HS-27A (cell line): ENCODE measurements at places on chromosomes 5 and 9.

DNA sequence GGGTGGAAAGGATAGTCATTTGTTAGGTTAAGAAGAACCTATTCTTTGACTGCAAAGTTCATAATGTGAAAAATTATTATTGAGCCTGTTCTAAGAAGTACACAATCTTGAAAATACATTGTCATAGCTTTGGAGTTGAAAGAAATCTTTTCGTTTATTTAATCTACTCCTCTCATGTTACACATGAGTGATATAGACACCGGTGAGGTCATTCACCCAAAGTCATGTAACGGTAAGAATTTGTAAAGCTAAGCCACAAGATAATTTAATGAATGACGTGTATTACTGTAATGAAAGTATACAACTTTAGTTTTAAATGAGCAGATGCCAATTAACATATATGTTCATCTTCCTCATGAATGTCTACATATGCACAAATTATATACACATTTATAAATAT, 284.1 kb upstream of the PDE4D start:
- no peak for DNase-seq

DNA sequence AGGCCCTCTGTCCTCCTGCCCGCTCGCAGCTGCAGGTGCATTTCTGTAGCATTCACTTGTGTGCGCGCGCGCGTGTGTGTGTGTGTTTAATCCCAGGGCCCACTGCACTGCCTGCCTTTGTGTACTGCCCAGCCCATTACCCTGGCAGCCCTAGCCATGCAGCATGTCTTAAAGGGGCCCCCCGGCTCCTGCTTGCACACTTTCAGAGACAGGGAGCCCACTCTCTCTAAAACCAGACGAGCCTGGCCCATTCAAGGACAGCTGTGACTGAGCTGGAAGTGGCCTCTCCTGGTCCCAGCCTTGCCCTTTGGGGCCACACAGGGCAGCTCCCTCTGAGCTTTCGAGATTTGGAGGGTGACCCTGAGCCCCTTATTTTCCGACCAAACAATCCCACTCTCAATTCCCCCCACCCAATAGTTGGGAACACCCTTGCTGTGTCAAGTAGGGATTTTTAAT, 98.9 kb downstream of the DAB2IP start:
- DNase-seq: no peak

DNA sequence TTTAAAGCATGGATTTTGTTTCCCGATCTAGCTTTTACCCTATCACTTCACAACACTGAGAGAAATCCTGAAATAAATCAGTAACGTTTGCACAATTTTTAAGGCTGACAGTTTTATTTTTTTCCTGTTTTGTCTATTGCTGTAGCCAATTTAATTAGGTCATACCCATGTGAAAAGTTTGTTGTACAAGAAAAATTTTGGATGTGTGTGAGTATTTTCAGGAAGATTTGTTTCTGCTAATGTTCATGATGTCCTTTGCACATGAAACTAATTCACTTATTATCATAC, 237.8 kb downstream of the ARRDC3 start:
- no peak for DNase-seq

DNA sequence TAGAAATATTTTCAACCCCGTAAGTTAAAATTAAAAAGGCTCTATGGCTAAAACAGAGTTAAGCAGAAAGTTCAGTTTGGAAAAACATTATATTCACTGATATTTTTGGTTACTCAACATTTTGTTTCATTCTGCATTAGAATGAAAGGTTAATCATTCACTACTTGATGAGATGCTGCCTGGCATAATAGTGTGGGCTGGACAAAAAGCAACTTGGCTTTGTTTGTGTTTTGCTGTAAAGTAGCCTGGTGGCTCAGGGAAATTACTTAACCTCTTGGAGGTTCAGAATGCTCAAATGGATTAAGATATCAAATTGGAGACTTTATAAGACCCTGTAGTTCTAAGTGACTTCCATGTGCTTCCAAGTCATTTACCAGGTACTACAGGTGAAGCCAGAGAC, 367.4 kb upstream of the TRPC7 start:
- no peak for DNase-seq

DNA sequence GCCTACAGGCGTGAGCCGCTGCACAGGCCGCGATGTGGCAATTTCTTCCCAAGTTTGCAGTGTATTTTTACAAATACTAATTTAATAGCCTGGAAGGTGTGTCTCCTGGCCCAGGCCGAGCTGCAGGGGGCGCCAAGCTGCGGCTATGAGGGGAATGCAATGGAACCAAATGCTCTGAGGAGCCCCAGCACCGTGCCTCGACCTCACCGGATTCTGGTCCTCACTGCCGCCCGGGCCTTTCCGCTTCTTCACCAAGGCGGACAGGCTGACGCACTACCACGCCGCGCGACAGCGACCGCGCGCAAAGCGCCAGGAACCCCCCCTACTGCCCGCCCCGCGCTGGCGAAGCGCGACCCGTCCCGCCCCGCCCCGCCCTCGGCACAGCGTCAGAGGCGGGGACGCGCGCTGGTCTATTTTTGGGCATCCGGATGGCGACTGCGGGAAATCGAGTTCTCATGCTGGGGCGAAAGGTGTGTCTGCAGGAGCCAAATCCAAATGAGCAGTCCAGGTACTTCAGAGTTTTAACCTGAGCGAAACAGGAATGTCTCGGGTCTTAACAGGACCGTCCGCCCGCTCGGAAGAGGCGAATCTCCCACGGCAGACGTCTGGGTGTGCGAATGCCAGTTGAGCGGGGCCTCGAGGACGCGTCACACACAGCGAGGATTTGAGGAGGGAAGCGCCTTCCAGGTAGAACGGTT, 31.7 kb upstream of the PRXL2C start:
- no peak for DNase-seq

DNA sequence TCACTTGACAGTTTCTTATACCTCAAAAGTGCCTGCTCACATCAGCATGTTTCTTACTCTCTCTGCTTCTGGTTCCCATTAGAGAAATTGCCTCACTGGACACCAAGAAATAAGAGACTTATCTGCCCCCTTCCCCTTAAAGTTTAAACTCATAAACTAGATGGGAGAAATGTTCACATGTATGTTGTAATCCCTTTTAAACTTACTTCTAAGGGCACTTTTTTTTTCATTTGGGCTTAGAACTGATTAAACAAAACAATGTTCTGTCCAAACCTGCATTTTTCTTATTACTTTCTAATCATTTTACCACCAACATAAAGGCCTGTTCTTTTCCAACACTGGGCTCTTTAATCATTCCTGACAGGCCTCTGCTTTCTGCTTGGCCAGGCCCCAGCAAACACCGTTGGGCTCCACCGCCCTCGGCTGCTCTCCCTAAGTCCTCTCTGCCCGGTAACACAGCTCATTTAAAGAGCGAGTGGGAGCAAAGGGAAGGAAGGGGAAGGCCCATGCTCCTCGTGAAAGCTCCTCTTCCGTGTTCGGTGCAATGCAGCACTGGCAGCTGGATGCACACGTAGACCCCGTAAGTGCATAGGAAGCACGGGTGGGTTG, 53.4 kb downstream of the ROR2 start:
- DNase-seq: no peak

DNA sequence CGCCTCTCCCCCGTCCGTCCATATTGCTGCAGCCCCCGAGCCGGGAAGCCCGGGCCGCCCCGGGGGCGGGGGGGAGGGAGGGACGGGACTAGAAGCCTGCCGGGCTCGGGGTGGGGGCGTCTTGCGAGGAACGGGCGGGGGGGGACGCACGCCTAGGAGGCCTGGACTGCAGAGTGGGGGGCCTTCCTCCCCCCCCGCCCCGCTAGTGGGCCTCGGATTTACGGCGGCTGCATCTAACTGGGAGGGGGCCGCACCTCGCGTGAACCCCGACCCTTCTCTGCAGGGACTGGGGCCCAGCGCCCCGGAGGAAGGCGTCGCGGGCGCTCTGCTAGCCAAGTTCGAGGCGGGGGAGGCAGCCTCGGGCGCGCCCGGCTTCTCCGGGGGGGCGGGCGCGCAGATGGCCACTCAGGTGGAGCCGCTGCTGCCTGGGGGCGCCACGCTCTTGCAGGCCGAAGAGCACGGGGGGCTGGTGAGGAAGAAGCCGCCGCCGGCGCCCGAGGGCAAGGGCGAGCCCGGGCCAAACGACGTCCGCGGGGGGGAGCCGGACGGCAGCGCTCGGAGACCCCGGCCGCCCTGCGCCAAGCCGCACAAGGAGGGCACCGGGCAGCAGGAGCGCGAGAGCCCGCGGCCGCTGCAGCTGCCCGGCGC, at the start of gene LARP1:
Gene LARP1, plus strand, starts transcription at position 17 of the 648 bp plus-strand sequence. Its CDS starts 381 bp downstream, at position 398.
- DNase-seq: no peak

DNA sequence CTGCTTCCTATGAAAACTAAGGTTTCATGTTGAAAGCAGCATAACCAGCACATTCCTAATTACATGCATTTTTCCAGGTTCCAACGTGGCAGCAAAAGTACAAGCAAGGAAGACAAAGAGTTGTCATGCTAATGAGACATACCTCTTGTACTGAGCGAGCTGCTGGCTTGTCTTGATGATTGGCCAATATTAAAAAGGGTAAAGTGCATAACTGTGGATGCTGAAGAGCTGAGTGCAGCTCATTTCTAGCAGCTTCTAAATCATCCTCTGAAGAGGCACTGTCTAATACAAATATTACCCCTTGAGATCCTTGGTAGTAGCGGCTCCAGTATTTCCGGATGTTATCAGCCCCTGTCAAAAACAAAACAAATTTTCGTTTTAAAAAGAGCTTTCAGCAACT, 197.3 kb downstream of the ARL15 start:
- DNase-seq: no peak

- no peak for DNase-seq
Observed at GRCh38 chr5:143428155-143428554, 24.7 kb upstream of the NR3C1 start.

- peak; percentile 49 for DNase-seq
Observed at GRCh38 chr5:37838152-37838932, 1.5 kb downstream of the GDNF start.

DNA sequence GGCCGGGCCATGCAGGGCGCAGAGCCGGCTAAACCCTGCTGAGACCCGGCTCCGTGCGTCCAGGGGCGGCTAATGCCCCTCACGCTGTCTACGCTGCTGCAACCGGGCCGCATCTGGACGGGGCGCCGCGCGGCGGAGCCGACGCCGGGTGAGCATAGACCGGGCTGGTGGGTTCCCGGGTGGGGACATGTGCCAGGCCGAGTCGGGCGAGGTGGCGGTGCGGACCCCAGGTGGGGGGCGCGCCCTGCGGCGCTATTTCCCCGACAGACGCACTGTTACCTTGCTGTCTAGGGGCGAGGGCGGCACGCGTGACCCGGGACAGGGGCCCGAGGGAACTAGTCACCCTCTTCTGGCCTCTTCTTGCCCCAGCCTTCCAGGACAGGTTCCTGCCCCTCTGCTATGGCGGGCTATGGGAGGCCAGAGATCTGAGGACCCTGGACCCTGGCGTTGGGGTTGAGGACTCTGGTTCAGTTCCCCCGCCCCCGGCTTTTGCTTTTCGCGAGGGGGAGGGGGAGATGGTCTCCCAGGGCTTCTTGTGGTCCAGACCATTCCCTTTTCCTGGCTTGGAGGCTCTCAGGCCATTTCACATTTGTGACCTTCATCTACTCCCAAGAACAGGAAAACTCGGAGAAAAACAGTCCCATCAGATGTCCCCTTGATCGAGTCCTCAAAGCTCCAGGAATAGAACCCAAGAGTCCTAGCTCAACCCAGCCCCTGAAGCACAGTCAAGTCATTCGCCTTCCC, 536 bp downstream of the SLC27A4 start:
- DNase-seq: no peak

GRCh38 chr5:131068893-131069643, 96.0 kb downstream of the HINT1 start:
- no peak for DNase-seq

DNA sequence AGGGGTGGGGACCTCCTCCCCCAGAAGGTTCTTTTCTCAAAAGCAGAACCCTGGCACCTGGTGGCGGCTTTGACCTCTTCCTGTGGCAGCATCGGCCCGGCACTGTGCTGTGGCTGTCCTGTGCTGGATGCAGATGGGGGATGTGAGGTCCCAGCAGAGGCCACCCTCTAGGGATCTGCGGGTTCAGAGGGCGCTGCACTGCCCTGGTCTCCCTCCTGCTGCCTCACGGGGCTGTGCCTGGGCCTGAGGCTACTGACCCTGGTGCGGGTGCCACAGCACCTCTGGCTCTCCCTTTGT, 76.6 kb upstream of the CACNA1B start:
- DNase-seq: no peak

GRCh38 chr5:142065273-142065672, 43.3 kb upstream of the NDFIP1 start:
- no peak for DNase-seq

GRCh38 chr9:95095641-95096355, 221.7 kb downstream of the FANCC start:
- DNase-seq: no peak

DNA sequence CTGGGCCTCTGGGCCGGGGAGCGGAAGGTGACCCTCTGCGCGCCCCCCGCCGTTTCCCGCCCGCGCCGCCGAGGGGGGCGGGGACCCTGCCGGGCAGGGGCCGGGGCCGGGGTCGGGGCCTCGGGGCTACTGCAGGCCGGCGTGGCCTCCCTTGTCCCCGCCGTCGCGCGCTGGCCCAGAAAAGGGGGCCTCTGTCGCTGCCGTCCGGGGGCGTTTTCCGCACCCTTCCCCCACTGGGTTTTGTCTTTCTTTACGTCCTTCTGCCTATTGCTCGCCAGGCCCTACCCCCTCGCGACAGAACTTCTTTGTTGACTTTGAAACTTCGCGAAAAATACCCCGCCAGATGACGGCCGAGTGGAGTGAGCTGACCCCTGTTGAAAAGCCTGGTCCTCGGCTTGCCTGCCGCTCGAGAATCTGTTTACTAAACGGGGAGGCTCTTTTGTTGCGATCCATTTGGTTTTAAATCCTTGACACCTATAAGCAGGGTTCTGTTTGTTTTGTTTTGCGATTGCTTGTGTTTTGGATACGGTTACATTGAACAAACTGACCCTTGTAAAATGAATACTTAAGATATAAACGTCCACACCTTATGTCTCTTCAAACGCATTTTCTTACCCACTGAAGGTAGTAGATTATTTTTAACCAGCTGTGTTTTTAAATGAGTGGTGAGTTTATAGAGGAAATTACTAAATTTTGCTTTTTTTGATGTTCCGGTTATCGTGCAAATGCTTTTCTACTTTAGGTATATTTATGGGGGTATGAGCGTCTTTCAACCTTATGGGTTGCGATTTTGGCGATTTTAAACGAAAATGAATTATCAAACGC, 765 bp downstream of the MARCHF6 start:
- no peak for DNase-seq

DNA sequence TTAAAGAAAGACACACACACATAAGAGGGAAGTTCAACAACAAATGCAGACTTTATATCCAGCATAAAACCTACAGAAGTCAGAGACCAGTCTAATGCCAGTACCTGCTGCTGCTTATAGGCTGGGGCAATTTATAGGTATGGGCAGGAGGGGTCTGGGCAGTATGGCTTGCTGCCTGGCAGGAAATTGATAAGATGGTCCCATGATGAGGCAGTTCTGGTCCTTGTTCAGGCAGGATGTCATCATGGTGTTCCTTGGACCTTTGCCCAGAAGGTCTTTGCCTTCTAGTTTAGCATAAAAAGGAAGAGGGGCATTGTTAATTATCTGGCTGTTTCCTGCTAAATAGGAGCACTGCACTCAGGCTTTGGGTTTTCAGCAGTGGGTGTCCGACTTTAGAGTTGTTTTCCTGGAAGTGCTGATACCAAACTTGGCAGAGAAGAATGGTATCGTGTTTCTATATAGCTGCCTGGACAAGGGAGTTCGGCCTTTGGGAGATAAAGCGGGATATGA, 10.4 kb upstream of the PDCD1LG2 start:
- no peak for DNase-seq
